ENCODE measurements at places on chromosomes 12 and 14.
A peak's percentile ranks its signal among the peaks of the same experiment; 100 is the strongest.

DNA sequence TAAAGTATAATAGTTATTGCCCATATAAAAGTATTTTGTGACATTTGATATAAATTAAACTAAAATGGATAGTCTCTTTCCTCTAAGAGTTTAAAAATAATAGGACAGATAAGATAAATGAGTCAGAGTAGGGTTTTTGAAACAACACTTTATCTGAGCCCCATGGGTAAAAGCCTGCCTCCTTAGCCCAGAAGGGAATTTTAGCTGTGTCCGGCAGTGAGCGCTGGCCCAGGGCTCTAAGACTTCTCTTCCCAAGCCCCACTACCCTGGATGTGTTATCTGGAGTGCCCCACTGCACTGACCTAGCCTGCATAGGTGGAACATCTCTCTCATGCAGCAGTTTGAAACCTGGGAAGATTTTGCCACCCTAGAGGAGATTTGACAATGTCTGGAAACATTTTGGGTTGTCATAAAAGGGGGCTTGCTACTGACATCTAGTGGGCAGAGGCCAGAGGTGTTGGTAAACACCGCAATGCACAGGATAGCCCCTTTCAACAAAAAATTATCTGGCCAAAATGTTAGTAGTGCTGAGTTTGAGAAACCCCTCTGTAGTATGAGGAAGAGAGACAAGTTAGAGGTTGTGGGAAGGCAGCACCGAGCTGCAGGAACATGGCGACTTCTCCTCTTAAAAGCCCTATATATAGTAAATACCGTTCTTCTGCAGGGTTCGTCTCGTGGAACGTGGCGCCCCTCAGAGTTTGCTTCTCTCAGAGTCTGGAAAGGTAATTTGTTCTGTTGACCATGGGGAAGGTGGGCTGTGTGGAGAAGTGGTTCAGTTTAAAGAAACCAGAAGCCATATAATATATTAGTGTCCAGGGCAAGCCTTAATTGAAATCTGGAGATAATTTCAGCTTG, 29.3 kb upstream of the ATF1 start:
- no peak for DNase-seq

DNA sequence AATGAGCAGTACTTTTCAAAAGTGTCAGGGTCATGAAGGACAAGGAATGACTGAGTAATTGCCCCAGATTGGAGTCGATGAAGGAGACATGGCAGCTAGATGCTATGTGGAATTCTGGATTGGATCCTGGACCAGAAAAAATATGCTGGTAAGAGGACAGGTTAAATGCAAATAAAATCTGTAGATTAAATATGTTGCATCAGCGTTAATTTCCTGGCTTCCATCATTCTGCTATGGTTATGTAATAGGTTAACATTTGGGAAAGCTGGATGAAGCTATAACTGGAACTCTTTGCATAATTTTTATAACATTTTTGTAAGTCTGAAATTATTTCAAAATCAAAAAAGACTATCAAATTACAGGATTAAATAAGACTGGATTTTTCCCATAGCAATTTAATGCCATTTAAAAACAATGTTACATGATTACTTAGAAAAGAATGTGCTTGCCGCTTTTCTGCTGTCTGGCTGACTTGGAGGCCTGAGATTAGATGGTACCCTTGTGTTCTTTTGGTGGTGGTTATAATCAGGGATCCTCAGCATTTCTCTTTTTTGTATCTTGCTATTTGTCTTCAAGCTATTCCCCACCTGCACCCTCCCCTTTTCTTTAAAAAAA, 65.1 kb downstream of the FBXW8 start:
- DNase-seq = no peak

- no peak for DNase-seq
Observed at GRCh38 chr14:52020866-52021717, 31.7 kb downstream of the RTRAF start.

DNA sequence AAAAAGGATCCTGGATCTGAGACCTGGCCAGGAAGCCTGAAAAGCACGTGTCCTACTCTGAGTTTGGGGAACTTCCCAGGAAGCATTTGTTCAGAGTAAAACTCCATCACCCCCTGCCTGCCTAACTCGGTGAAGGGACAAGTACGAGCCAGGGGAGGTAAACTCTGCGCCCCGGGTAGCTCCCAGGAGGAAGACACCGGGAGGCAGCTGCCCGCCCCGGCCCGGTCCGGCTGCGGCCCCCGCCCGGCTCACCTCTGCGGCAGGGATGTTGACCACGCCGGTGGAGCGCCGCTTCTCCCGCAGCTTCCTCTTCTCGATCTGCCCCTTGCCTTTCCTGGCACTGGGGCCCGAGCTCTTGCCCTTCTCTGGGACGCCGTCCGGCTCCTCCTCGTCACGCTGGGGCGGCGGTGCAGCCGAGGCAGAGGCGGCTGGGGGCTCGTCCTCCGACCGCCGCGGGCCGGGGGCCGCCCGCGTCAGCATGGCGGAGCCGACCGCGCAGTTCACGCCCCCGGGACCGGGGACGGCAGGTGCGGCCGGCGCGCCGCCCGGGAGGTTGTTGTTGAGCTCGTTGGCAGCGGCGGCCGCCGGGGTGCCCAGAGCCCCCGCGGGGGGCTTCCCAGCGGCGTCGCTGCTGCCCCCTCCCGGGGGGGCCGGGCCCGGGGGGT, 1.2 kb downstream of the PAWR start:
- peak; percentile 49 for DNase-seq

DNA sequence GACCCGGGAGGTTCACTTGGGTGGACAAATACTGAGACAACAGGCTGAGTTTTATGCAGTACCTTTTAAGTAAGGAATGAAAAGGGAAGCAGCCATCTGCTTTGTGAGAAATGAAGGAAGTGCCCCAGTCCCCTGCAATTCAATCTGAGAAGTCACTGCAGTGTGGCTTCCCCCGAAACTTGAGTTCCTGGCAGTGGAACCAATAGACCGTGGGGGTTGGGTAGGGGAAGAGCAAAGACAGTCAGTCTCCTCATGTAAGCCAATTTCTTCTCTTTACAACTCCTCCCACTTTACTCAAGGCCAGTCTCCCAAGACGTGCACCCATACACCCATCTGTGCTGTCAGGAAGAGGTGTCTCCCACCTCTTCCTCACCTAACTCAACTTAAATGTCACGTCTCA, 206.5 kb downstream of the BCAT1 start:
- no peak for DNase-seq

DNA sequence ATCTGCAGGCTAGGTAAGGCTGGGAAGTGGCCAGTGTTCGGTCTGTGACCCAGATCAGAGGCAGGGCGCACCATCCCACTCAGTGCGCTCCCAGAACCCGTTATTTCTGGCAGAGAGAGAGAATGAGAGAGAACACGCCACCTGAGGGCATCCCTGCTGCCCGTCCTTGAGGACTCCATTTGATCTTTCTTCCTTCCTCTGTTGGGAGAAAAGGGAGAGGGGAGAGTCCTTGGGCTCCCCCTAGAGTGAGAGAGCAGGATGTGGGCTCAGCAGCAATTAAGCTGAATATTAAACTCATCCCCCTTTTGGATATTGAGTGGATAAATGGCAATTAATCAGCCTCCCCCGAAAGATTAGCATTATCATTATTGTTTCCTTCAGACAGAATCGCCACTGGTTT, 70.6 kb downstream of the IFT43 start:
- no peak for DNase-seq

DNA sequence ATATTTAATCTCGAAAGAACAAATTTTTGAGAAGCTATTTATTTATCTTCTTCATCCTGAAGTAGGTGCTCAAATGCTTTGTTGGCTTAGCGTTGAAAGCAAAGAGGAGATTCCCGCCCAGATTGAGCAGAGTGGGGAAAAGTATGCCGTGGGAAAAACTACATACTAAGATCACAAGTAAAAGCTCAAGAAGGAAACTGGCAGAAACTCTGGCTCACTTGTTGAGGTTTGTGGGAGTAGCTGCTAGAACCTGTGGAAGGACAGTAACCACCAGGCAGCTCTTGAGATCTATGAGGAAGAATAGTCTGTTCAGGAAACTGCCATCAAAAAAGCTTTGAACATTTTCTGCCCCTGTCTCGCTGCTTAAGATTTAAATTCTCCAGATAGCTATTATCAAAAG, 3.9 kb downstream of the MYRFL start:
- DNase-seq = no peak

GRCh38 chr12:61384511-61384910, 875.7 kb upstream of the USP15 start:
- DNase-seq = no peak

- no peak for DNase-seq
Observed at GRCh38 chr12:110885152-110885840, 35.1 kb downstream of the MYL2 start.

DNA sequence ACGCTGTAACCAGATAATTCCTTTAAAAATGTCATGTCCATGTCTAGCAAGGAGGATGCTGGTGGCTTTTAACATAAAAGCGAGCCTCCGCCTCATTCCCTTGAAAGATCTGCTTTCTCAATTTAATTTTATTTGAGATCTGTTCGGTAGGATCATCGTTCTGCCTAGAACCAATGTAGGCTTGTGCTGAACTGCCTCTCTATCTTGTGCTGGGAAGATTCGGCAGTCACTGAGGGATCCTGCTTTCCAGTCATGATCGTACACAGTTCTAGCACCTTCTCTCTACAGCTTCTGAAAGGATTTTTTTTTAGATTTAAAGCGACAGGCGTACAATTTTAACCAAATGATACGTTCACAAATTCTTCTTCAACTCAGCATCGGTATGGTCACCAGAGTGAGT, 54.3 kb downstream of the PEBP1 start:
- no peak for DNase-seq

GRCh38 chr12:6316921-6317692, 6.6 kb downstream of the PLEKHG6 start:
- no peak for DNase-seq
